Upper lobe of left lung (tissue), 6 donors: ENCODE measurements at places on chromosomes 5 and 9.

DNA sequence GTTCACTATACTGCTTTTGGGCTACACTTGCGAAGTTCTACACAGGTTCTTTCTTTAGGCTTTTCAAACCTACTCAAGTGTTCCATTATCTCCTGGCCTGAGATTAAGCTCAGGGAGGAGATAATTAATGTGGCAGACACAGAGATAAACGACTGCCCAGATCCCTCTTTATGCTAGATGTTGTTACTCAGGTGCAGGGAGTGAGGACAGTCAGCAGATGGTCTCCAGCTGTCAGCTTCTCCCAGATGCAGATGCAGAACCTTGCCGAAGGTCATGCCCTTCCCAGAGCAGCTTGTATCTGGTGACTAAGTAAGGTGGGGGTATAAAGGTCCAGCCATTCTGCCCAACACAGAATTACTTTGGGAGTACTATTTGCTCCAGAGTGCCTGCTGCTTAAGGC, 166.2 kb downstream of the ZNF462 start:
- no peak for DNase-seq

DNA sequence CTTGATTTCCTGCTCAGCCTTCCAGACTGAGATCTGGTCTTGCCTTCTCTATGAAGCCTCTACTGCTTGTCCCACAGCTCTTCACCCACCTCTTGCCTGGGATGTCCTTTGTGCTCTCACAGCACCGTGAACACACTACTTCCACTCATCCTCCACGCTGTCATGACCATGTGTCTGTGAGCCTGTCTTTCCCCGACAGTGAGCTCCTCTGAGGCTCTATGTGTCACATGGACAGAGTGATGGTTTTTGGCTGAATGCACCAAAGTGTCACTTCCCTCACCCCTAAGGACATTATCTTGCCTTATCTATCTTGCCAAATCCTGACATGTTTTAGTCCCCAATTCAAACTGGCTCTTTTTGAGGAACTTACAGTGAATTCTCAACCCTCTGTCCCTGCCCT, 11.3 kb downstream of the PHYKPL start:
- DNase-seq: no peak

- DNase-seq: no peak
Measured at GRCh38 chr9:92749071-92749933, 15.3 kb downstream of the BICD2 start.

DNA sequence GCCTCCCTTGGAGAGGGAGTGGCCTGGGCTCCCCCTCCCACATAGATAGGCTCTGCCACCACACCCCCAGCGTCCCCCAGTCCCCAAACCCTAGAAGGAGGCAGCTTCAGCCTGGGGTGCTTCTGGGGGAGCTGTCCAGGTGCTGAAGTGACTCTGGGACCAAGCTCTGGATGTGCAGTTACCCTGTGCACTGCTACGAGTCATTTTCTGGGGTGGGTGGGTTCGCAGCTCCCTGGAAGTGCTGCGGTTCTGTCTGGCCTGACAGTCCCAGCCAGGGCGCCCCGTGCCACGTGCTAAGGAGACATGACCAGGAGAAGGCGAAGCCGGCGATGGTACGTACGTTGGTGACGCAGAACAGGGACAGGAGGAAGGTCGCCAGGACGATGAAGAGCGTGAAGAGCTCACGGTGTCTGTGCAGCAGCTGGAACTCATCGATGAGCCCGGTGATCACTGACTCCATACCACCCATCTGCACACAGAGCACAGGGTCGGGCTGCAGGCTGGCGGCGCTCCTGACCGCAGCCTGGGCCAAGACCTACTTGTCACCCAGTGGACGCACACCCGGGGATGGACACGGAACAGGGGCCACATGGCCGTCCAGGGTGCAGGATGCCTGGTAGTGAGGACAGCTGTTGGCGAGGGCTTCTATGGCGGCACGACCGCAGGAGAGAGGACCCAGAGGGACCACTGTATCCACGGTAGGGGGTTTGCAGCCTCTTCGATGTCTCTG, 35.7 kb downstream of the SLC6A3 start:
- no peak for DNase-seq

DNA sequence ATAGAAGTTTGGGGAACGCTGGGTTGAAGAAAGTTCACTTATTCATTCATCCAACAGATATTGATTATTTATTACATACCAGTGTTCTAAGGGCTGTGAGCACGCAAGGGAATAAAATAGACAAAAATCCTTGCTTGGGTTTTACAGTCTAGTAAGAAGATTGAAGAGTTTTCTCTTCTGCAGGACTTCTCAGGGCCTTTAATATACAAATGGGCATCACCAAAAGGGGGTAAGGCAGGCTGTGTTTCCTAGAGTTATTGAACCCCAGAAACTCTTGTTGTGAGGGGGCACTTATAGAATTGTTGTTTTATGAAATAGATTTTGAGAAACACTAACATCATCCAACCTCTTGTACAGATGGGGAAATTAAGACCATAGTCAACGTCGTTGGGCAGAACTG, 198.5 kb upstream of the ZNF618 start:
- no peak for DNase-seq

DNA sequence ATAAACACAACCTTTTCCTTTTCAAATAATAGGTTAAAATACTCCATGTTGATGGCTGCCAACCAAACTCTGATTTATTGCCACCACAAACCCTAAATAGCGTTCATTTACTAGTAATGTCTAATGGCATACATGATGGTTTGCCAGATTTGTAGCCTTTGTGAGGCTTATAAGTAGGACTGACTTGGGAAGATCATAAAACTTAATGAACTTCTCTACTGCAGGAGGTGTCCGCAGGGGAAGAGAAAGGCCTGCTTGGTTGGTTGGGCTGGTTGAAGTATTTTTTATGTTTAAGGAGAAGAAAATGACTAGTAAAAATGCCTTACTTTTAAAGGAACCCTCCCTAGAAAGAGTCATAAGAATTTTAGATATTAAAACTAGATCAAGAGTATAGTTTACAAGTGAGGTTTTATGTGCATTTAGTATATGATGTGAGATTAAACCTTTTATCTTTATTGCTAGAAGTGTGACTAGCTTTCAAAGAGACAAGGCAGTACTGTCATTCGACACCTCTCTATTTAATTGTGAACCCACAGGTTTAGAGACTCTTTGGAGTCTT, 5.0 kb downstream of the PBX3 start:
- no peak for DNase-seq

DNA sequence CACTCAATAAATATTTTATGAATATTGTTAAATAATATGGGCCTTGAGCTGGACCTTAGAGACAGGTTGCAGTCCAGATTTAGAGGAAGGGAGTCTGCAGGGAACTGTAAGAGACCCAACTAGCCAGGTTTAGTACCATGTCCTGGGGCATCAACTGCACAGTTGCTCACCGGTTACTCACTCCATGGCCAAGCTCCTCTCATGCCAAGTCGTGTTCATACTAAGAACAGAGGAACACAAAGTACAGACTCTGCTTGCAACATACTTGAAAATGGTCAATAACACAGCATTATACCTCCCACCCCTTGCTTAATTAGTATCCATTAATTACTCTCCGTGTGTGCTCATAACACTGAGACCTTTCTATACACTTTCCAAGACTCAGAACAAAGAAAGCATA, 317.6 kb upstream of the PIK3R1 start:
- DNase-seq: no peak

DNA sequence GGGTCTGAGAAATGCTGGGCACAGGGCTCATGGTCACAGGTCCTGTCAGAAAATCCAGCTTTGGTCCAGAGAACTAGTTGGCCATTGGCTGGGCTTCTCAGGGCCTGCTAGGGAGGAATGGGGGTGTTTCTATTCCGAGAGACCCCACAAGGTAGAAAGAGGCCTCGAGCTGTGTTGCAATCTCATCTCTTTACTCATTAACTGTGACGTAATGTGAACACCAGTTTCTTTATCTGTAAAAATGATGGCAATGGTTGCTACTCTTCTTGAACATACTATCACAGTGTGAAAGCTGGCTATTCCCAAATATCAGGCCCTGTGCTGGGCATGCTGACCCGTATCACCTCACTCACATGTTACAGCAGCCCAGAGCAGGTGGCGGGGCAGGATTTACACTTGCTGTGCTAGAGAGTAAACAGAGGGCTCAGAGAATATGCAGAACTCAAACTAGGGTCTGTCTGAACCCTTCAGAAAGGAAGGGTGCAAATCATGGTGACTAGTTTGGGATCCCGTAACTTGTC, 35.7 kb upstream of the SLC25A51 start:
- DNase-seq: no peak

DNA sequence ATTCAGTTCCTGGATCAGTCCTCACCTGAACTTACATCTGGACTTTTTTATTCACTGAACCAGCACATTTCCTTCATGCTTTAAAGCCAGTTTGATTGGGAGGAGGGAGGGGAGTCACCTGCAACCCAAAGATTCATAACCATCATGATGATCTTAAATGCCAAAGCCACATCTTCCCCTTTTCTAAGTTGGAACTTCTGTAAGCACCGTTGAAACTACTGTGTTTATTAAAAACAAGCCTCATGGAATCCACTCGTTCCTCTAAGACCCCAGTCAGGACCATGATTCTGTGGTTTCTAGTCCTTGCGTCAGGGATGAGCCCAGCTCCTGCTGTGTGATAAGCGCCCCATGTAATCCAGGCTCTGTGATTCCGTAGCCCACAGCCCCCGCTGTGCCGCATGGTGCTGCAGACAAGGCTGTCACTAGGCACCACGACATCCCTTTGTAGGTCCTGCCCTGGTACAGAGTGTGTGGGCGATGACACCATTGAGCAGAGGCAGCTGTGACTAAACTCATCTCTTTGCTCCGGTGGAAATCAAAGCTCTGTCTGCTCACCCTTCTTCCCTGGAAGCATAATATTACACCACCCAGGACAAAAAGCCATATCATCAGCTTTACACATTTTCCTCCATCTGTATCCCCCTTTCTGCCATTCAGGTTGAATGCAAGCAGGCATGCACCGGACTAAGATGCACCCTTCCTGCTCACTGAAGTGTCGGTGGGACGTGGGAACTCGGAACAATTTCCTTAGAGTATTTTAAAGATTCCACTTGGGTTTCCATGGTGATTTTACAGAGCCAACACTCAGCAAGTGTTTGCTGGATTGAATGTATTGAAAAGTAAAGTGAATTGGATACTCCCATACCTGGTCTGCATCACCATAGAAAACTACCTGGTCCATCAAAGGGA, 132.0 kb upstream of the FSTL4 start:
- DNase-seq: no peak

GRCh38 chr5:130102960-130103359, 198.7 kb downstream of the CHSY3 start:
- DNase-seq: no peak

GRCh38 chr5:18660511-18660910, 1026.3 kb downstream of the TAF11L14 start:
- DNase-seq: no peak

DNA sequence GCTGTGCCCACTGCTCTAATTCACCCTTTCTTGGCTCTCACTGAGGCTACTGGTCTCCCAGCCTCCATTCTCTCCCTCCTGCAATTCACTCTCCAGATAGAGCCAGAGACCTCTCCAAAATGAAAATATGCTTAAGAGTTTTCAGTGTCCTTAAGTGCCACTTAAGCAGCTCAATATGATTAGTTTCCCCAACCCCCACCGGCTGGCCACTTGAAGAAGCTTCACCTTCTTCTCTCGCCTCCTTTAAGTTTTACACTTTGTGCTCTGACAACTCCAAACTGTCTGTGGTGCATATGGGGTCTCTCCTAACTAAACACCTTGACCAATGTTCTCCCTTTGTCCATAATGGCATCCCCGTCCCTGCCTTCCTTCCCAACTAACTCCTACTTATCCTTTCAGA, 53.4 kb downstream of the CDK5RAP2 start:
- no peak for DNase-seq

DNA sequence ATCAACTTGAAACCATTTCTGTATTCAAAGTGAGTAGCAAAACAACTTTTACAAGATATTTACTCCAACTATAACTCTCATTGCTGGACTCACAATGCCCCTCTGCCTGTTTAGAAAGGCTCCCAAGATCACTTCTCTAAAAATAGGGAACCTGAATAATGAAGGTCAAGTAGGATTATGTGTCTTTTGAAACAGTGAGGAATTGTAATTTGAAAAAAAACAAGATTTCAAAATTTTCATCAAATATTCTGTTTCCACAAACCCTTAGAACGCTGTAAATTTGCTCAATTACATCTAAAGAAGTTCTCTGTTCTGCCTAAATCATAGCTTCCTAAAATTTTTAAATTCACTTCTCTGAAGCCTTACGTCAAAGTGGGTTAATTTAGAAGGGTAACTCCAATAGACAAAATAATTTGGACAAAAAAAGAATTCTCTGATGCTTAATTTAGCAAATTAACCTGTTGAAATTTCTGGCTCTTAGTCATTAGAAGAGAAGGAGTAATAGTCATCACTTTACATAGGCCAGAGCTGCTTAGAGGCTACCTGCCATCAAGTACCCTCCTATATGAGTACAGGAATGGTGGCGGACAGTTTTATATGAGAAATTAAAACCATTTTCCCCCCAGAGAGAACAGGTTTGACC, 4.0 kb downstream of the ELL2 start:
- DNase-seq: no peak

GRCh38 chr9:123039617-123040219, 6.3 kb downstream of the GPR21 start:
- DNase-seq: no peak
